Stimulated activated naive CD8-positive, alpha-beta T cell treated with anti-CD3 and anti-CD28 coated beads, Interleukin-15, Interleukin-2, amounts not matched to agents 100 U/mL and 50 U/mL, for 24 hours (primary cell): ENCODE measurements at places on chromosomes 13 and 19.

DNA sequence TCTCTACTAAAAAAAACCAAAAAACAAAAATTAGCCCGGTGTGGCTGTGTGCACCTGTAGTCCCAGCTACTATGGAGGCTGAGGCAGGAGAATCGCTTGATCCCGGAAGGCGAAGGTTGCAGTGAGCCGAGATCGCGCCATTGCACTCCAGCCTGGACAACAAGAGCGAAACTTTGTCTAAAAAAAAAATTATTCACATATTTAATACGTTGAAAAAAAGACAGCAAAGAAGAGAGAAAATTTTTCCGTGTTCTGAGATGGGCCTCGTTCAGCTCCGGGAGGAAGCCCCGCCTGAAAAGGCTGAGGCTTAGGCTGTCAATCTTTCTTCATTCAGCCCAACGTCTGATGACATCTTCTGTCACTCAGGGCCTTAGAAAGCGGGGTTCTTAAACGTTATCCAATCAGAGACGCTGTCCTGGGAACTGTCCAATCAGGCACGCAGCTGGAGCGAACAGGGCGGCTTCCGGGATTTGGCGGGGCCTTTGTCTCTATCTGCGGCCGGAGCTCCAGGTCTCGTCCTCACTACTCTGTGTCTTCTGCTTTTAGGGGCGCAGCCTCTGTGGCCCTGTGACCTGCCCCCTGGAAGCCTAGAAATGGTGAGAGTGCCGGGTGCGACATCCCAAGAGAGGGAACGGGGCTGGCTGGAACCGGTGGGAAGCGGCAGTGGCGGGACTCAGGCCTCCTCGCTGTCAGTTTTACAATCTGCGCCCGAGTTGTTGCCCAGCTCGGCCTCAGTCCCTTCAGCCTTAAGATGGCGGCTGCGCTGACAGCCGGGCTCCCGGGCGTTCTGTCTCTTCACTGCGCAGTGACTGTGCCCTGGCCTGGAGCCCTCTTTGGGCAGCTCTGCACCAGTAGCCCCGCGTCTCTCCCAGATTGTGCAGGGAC is at the start of gene ZNF726:
Gene ZNF726 (plus strand): TSS at position 485 of the 885 bp plus-strand sequence. CDS start 109 bp downstream, at position 594.
- peak; percentile 82 for DNase-seq

GRCh38 chr19:43511324-43511723 is 6.8 kb upstream of the PHLDB3 start:
- DNase-seq: no peak

GRCh38 chr13:36108342-36108741 is 22.8 kb downstream of the DCLK1 start:
- DNase-seq: no peak

DNA sequence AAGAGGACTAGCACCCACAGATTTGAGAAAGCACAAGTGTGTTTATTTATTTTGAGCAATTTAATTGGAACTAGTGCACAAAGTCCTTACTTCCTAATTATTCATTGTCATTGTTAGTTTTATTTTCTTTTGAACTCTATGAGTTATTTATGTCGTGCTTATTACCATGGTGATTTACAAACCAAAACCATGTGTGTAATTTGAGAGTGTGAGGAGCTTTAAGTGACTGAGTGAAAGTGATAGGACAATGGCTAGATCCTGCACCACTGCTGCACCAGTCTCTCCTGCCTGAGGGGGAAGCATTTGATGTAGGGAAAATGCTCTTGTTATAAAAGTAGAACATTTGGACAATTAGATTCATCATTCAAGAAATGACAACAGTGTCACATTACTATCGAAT is 172.3 kb upstream of the KLF12 start:
- DNase-seq: no peak

GRCh38 chr13:76503291-76503690 is 382.9 kb downstream of the KCTD12 start:
- no peak for DNase-seq

GRCh38 chr13:109790942-109791605 is 4.7 kb upstream of the IRS2 start:
- DNase-seq: no peak
